ENCODE measurements at places on chromosomes 16 and 17.

GRCh38 chr16:89862732-89863131 lies 10.7 kb upstream of the TCF25 start:
- no peak for DNase-seq

GRCh38 chr16:363766-364490 lies 6.4 kb downstream of the MRPL28 start:
- no peak for DNase-seq

- DNase-seq = peak; percentile 49
Observed at GRCh38 chr17:75822119-75822799, 21.9 kb downstream of the UNC13D start.

DNA sequence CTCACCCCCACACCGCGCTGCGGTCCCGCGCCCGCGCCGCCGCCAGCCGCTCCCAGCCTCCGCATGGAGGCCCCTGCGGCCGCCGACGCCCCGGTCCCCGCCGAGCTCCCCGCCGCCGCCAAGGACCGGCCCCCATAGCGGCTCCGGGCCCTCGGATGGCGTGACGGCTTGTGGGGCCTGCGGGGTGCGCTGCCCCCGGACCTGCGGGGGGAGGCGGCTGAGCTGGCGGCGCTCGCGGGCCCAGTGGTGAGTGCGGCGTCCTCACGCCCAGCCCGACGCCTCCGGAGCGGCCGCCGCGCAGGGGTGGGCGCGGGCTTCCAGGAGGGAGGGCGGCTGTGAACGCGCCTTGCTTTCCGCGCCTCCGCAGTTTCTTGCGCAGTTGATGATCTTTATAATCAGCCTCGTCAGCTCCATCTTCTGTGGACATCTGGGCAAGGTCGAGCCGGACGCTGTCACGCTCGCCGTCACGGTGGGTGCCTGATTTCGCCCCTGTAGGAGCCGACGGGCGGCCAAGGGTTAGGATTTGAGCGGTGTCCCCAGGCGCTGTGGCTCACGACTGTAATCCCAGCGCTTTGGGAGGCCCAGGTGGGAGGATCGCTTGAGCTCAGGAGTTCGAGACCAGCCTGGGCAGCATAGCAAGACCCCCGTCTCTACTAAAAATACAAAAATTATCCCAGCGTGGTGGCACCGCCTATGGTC lies 46.4 kb downstream of the SLC47A1 start:
- no peak for DNase-seq

DNA sequence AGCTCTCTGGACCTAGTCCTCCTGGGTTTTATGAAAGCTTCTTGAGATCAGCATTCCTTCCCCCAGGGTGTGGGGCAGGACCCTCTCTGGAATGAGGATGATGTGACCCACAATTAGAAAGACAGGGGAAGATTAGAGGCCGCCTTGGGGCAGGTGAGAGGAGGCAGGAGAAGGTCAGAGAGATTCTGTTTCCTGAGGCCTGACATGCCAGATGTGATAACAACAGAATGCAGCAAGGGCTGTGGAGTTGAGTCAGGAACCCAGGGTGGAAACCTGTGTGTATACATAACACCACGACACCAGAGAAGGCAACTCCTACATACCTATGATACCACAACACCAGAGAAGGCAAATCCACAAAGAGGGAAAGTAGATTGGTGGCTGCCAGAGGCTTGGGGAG lies 5.4 kb upstream of the SLC5A10 start:
- DNase-seq = no peak

DNA sequence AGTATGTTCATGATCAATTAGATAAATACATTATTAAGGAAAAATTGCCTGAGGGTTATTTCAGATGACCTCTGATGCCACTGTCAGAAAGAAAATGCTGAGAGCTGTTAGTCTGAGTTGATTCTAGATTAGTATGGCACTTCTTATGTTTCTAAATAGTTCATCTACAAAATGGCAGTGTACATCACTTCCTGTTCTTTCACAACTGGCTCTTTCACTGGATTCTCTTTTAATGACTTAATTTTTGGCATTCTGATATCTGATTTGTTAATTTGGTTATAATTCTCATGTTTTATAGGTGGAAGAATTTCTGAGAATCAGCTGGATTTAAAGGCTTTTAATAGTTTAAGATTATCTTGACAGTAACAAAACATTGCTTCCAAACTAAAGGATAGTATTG lies 3.3 kb downstream of the TAOK1 start:
- DNase-seq = no peak

DNA sequence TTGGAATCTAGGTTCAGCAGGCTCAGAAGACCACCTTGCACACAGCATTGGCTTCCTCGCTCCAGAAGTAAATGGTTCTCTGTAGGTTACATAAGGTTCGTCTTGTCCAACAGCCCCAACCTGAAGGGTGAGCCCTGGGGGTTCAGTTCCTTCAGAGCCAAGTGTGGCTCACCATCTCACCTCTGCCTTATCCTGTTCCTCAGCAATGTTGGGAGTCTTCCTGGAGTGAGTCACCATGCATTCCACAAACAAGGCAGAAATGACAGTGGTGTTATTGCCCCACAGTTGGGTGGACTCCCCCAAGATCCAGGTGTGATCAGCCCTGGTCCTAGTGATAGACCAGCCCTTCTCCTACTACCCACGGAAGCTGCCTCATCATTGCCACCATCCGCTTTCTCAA lies 26.8 kb upstream of the SMPD3 start:
- DNase-seq = no peak

GRCh38 chr16:67277294-67277998 lies 1.9 kb upstream of the PLEKHG4 start:
- DNase-seq = no peak

- DNase-seq = peak; percentile 82
Observed at GRCh38 chr16:78742501-78743283, 643.2 kb downstream of the WWOX start.

DNA sequence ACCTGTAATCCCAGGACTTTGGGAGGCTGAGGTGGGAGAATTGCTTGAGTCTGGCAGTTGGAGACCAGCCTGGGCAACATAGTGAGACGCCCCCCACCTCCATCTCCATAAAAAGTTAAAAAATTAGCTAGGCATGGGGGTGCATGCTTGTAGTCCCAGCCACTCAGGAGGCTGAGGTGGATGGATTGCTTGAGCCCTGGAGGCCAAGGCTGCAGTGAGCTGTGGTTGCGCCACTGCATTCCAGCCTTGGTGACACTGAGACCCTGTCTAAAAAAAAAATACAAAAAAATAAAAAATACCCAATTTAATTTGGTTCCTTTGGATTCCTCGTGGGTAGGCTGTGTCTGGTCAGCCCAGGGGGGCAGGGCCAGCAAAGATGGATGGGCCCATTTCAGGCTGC lies 26.1 kb upstream of the TAC4 start:
- DNase-seq = no peak

DNA sequence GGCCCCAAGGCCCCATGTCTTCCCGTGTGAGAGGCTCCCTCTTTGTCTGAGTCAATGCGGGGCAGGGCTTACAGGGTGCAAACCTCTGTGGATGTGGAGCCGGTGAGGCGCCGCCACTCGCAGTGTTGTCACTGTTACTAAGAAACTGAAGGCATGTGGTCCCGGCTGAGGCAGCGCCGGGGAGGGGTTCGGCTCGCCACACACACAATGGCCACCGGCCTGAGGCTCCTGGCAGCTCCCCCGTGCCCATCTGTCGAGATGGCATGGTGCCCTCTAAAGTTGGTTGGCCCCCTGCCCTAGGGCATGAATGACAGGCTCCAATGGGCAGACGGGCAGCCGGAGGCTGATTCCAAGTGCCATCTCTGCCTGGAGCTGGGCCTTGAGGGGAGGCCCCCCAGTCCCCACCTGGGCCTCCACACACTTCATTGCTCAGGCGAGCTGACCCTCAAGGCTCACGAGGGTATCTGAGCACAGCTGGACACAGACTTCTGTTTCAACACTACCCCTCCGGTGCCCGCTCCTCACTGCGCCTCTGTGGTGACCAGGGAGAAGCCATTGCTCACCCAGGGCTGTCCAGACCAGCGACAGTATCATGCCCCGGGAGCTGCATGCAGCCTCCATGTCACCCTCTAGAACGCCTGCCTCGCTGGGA lies 137.2 kb downstream of the C16orf78 start:
- DNase-seq = no peak

- no peak for DNase-seq
Observed at GRCh38 chr16:64459402-64459801, 662.5 kb downstream of the CDH11 start.

DNA sequence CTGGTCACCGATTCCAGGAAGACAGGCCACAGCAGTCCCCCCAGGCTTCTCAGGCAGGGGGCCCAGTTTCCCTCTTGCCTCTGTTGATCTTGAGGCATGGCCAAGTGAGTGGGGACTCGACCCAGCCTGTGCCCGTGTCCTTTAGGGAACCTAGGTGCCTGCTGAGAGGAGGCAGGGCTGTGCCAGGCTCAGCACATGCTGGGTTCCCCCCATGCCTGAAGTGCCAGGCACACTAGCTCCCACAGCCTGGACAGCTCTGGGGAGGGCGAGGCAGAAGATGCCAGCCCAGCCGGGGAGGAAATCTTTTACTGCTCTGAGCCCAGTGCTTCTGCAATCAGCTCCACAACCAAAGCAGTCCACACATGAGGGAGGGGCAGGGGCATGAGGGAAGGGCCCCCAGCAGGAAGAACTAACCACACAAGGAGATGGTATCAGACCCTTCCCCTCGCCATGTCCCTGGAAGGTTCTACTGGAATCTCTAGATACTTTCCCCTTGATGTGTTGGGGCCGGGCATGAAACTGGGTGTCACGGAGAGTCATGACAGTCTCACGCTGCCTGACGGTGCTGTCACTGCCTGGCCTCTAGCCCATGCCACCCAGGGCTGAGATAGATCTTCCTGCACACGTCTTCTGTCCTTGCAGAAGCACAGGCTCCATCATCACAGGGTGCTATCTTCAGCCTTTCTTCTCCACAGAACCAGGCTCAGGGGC lies 25.5 kb downstream of the MYO18A start:
- no peak for DNase-seq

DNA sequence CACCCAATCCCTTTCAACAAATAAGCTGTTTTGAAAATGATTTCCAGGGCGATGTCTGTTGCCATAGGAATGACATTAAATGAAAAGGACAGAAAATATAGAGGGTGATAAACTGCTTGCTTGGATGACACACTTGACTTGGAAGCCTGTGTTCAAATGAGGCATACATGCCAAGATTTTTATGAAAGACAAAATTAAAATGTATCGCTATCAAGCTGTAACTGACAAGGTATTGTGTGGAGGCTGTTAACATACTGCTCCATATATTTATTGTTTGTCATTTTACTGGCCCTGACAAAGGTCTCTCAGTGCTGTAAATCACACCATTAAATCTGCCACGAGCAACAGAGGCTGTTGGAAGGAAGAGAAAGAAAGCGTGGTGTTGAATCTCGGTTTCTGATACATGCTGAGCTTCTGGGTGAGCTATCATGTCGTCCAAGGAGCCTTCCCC lies 456.2 kb upstream of the SALL1 start:
- DNase-seq = no peak

GRCh38 chr17:79539944-79540705 lies 70.7 kb downstream of the RBFOX3 start:
- DNase-seq = no peak

DNA sequence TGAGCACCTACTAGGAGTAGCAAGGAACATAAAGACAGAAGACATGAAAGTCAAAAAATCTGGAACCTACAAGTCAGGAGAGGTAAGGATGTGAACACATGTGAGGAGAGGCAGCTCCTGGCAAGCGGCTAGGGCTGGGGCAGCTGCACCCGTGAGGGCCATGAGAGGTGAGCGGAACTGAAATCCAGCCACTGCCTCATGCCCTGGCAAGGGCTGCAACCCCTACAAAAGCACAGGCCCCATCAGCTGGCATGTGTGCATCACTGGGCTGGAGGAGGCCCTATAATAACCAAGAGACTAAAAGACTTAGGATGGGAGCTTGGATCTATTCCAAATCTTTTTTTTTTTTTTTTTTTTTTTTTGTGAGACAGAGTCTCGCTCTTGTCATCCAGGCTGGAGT lies 40.3 kb upstream of the ERN1 start:
- no peak for DNase-seq

DNA sequence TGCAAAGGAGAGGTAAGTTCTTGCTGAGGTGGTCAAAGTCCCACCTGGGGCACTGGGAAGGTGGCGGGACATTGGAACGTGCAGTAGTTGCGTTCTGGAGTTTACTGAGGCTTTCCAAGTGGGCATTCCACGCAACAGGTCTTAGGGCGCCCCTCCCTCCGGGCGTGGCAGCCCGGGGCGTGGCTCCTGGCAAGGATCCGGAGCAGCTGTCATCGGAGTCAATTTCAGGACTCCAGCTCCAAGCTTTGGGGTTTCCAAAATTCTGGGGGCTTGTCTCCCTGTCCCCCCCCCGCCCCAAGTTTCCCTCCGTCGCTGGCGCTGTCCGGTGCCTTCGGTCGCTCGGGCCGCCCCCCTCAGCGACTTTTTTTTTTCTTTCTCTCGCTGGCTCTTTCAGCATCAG lies 43.1 kb upstream of the AMZ2 start:
- DNase-seq = no peak

GRCh38 chr16:59886021-59886420 lies 1151.9 kb upstream of the GOT2 start:
- DNase-seq = no peak

DNA sequence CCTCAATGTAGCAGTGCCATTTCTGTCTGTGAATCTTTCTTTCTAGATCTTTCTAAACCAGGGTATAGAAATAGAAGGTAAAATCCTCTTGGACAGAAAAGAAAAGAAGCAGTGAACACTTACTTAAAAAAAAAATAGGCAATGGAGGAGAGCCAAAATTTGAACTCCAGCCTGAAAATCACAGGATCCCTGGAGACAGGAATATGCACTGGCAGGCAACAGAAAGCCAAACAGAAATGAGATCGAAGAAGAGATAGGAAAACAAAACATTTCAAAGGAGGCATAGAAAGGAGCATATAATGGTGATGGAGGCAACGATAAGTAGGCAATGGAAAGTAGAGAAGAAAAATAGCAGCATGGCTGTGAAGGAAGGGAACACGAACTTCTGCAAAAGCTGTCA lies 253.7 kb upstream of the HSBP1 start:
- no peak for DNase-seq

- DNase-seq = no peak
Observed at GRCh38 chr16:67372664-67373063, 20.6 kb downstream of the TPPP3 start.

GRCh38 chr17:45102856-45103255 lies 29.5 kb downstream of the PLCD3 start:
- no peak for DNase-seq
